ENCODE measurements at places on chromosomes 3 and 15.

DNA sequence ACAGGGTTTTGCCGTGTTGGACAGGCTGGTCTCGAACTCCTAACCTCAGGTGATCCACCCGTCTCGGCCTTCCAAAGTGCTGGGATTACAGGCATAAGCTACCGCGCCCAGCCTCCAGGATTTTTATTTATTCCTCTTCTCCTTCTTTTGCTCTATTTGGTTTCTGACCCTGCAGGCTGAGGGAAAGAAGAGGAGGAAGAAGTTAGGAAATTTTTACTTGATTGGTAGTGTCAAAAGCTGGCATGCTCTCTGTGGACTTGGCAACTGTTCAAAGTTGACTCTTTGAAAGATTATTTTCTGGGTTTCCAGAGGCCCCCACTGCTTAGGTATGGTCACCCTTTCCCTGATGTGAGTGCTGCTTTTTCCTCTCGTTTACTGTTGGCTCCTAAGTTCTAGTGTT, 372.2 kb downstream of the DIPK2A start:
- no peak for DNase-seq

DNA sequence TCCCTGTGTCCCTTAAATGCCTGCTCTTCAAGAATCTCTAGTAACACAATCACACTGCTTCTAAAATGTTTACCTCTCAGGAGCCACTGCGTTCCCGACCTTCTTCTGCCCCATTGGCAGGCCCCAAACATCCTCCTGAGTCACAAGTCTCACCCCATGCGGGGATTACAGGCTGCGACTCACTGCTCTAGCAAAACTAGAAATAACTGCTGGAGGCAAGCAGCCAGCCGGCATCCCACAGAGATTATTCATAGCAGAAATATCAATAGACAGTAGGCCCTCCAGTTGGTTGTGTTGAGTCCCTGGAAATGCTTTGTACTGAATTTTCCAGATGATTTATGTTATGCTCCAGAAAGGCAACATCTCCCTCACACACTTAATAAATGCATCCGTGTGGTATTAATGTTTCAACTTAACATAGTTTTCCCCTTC, 64.8 kb downstream of the RFTN1 start:
- DNase-seq, result no peak

DNA sequence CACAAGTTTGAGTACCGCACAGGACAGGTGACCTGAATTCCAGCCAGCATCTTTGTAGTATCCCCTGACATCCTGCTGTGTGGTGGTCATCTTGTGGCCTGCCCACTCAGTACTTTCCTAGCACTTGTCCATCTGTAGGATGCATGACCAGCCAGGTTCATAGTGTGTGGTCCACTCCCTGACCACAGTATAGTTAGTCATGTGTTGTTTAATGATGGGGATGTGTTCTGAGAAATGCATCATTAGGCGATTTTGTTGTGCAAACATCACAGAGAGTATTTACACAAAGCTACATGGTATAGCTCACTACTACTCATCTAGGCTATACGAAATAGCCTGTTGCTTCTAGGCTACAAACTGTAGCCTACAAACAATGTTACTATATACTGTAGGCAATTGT, 16.9 kb upstream of the RBPMS2 start:
- no peak for DNase-seq

- no peak for DNase-seq
These were observed 230.2 kb downstream of the ZNF621 start for GRCh38 chr3:40754994-40755393.

GRCh38 chr3:28986922-28987321, 293.9 kb upstream of the RBMS3 start:
- no peak for DNase-seq

DNA sequence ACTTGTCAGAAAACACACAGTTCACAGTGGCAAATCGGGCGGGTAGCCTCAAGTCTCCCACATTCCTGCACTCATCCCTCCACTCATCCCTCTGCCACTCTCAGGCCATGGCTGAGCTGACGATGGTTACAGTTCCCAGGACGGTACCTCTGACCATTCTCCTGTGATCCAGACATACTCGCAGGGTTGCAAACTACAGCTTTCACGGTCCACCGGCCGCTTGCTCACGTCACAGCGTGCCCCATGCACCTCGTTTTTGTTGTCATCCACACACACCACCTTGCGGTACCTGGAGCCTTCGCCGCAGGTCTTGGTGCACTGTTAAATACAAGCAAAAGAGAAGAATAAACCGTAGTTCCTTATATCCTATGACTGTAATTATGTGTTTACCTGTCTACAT, 137.1 kb downstream of the ADAMTS9 start:
- no peak for DNase-seq

GRCh38 chr3:185460719-185461350, 38.0 kb downstream of the TMEM41A start:
- no peak for DNase-seq

All from stimulated activated CD4-positive, alpha-beta T cell treated with anti-CD3 and anti-CD28 coated beads, TNF-alpha, amount 100 ng/mL, for 1 hour (primary cell).